Stimulated activated CD4-positive, alpha-beta T cell treated with anti-CD3 and anti-CD28 coated beads, Interleukin-4, amount 100 ng/mL, for 48 hours (primary cell): ENCODE measurements at places on chromosomes 7 and 10.

DNA sequence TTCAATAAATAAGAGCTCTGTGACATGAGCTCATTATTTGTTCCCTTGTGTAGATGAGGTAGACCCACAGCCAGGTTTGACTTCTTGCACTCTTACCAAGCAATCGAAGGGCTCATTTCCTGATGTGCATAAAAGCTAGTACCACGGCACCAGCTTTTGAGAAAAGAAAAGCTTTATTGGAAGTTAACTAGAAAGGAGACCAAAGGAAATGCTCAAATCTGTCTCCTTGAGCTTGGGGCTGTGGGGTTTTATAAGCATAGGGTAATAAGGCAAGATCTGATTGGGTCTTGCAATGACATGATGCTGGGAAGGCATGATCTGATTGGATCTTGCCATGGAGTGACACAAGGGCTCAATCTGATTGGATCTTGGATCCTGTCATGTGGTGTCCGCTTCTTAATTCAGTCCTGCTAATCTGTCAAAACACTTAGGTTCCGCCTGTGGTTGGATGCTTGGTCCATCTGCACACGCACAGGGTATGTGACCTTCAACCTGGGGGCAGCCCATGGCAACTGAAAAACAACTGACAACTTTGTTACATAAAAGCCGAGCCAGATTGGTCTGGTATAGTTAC is 47.8 kb upstream of the FRMD4A start:
- no peak for DNase-seq

DNA sequence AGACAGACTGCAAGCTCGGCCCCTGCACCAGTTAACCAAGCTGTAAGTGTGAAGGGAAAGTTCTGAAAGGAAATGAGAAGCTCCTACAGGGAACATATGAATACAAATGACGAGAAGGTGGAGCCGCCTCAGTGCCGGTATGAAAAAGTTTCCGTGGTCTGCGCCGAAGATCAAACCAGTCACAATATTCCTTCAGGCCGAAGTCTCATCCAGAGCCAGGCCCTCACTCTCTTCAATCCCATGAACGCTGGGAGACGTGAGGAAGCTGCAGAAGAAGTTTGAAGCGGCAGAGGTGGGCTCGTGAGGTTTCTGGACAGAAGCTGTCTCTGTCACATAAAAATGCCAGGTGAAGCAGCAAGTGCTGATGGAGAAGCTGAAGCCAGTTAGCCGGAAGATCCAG is 71.9 kb downstream of the CFAP46 start:
- no peak for DNase-seq

DNA sequence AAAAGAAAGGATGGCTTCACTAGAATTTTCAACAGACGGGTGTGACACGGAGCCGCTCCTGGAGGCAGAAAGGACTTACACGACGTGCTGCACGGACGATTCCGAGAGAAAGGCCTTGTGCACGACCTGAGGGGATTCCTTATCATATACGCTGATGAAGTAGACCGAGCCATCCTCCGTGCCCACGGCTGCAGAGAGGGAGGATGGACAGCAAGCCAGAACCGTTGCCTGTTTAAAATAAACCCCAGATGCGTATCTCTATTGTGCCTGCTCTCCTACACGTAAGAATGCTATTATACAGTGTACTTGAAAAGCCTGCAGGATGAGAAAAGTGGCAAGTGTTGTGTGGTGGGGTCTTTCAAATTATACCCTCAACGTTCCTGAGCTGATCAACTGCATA is 38.4 kb downstream of the CFAP43 start:
- DNase-seq = no peak

DNA sequence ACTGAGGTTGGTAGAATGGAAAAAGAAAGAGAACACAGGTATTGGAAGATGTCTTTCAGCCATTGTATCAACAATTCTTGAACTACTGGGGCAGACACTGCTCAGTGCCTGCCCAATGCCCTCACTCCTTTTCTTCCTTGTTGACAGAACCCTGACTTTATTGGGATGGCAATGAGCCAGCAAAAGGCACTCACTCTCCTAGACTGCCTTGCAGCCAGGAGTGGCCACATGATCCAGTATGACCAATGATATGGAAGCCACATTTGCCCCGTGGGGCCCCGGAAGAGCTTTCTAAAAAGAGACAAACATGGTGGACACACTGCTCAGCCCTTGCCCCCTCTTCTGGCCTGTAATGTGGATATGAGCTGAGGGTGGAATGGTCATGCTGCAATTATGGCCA is 88.6 kb upstream of the ZNF716 start:
- no peak for DNase-seq

DNA sequence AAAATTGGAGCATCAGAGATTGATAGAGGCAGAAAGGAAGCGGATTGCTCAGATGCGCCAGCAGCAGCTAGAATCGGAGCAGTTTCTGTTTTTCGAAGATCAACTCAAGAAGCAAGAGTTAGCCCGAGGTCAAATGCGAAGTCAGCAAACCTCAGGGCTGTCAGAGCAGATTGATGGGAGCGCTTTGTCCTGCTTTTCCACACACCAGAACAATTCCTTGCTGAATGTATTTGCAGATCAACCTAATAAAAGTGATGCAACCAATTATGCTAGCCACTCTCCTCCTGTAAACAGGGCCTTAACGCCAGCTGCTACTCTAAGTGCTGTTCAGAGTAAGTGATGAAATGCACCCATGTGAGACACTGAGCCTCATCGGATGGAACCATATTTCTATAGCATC is 33.1 kb downstream of the STAMBPL1 start:
- DNase-seq = no peak
